Right renal pelvis (tissue), 4 donors: ENCODE measurements at places on chromosomes 2 and 18. TPM values are rescaled to one million over a fixed set of nuclear protein-coding genes. Genes with fewer than 3 reads are reported as not detected.

Gene FEV
- not detected for polyA plus RNA-seq

Gene NXPH2
- polyA plus RNA-seq, result 6.7 TPM

GRCh38 chr2:96408616-96409015 lies 73.0 kb downstream of the NCAPH start:
- DNase-seq, result no peak

DNA sequence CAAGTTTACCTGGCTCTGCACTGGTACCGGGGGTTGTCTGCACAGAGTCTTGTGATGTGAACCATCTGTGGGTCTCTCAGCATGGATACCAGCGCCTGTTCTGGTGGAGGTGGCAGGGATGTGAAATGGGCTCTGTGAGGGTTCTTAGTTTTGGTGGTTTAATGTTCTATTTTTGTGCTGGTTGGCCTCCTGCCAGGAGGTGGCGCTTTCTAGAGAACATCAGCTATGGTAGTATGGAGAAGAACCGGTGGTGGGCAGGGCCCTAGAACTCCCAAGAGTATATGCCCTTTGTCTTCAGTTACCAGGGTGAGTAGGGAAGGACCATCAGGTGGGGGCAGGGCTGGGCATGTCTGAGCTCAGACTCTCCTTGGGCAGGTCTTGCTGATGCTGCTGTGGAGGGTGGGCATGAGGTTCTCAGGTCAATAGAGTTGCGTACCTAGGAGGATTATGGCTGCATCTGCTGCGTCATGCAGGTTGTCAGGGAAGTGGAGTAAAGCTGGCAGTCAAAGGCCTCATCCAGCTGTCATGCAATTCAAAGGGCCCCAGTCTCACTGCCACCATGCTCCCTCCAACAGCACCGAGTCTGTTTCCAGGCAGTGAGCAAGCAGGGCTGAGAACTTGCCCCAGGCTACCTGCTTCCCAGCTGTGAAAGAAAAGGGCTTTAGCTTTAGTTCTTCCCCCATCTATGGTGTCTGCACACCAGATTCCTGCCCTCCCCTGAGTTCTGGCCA lies 278.0 kb downstream of the METTL4 start:
- DNase-seq, result no peak

GRCh38 chr2:185859506-185859905 lies 120.9 kb downstream of the FSIP2 start:
- no peak for DNase-seq

- DNase-seq, result no peak
Measured at GRCh38 chr18:49399003-49399402, 61.4 kb downstream of the DYM start.

Gene ZNF2
- 8.4 TPM for polyA plus RNA-seq
